ENCODE measurements at places on chromosomes 2 and 18.

DNA sequence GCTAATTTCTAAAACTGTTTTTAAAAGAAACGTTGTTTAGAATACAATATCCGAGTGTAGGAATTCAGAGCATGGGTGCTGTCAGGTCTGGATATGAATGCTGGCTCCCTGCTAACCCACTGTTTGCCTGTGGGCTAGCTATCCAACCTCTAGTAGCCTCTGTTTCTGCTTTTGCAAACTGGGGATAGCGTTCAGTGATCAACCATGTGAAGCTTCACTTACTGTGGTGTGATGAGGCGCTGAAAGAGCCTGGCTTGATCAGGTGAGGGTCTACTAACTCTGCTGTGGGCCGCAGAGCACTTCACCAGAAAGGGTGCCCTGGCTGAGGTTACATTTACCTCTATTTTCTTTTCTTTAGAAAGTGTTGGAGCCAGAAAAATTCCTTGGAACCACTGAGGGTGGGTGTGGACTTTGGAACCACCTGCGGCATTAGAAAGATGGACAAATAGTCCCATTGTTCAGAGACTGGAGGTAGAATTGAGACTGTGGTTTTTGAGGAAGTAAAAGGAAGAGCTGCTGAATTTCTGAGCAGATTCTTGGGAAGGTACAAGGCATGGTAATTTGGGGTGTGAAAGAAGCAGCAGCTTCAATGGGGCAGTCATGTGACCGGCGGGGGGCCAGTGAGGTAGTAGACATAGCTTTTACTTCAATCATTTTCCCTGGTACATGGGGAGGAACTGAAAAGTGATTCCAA lies 96.3 kb upstream of the CD302 start:
- DNase-seq, result no peak

DNA sequence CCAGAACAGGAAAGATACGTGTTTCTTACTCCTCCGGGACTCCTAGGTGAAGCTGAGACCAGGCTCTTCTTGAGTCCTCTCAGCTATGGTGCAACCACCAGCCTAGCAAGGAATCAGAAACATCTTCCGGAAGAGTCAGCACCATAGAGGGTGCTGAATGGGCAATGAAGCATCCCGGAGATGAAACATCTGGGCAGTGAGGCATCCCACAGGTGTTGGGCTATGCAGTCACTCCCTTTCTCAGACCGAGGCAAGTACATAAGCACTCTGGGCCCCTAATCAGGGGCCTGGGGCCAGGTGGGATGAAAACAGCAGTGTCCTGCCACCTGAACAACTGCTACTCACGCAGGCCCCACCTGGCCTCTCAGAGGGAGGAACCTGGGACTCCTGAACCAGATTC lies 1.4 kb upstream of the CAPN10 start:
- DNase-seq, result no peak

DNA sequence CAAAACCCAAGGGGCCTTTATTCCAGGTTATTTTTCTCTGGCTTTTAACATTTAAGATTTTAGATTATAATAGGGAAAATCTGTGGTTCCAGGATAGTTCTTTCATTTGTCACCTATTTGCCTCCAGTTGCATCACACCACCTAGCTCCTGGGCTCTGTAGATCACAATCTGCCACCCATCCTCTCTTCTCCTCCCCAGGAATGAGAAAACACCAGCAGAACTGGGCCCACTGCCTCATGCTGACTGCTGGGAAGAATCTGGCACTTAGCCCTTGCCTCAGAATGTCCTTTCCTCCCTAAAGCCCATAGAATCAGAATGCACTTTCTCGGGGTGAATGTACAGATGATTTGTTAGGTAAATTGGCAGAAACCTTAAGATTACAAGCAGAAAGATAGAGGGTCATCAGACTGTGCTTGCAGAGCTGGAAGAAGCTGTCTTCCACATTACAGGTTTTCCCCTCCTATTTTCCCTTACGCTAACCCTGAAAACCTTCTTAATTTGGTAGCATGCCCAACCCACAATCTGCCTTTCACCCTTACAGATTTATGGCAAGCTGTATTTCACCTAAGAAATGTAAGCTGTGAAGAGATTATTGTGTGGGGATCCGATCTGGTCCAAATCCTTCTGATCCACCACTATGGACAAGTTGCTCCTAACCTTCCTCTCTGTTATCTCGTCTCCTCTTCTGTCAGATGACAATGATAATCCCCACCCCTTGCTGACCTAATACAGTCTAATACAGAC lies 72.6 kb downstream of the LRRC30 start:
- peak; percentile 2 for DNase-seq

DNA sequence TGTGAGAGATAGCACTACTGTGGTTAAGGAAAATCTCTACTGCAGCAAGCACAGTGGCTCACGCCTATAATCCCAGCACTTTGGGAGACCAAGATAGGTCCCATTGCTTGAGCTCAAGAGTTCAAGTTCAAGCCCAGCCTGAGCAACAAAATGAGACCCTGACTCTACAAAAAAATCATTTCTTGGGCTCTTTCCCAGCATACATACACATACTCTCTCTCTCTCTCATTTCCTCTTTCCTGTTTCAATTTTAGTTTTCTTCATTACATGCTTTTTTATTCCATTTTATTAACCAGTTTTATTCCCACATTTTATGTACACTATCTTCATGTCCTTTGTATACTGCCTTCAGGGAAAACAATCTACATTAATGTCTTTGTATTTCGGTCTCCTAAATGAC lies 14.6 kb downstream of the WDR33 start:
- DNase-seq, result no peak

GRCh38 chr18:32732165-32732564 lies 40.7 kb downstream of the KLHL14 start:
- no peak for DNase-seq

DNA sequence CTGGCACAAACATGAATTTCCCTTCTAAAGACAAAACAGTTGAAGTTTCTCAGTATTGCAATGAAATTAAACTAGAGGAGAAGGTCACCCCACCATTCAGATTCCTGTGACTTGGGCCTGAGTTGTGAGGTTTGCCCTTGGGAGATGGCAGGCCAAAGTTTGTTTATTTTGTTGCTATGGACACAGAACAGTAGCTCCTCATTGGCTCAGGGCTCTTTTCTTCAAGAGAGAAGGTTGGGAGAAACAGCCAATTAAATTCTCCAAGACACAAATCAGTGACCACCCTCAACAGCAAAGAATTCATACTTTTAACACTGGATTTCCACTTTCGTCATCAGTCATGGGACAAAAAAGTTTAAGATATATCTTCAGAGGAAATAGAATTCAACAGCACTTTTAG lies at the start of gene FLACC1:
Gene FLACC1, minus strand, starts transcription at position 125 of the 400 bp plus-strand sequence. CDS start 5,941 bp downstream, outside the sequence.
- DNase-seq, result peak; percentile 88

DNA sequence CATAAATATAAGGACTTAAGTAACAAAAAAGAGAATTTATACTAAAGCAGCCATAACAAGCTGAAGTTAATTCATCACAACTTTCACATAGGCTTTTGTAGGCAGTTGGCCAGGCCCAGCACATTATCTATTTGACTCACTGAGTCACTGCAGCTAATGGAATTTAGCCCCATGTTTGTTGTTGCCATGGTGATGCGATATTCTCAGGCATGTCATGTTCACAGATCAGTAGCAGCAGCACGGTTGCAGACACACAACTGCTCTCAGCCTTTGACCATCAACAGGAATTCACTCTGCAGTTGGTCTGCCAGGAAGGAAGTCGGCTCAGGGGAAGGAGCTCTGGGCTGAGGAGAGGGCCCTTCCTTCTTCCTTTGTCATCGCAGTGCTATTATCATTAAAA lies 639.8 kb downstream of the TMEM182 start:
- DNase-seq, result peak; percentile 72

- no peak for DNase-seq
Measured at GRCh38 chr2:134642938-134643337, 75.9 kb downstream of the TMEM163 start.

DNA sequence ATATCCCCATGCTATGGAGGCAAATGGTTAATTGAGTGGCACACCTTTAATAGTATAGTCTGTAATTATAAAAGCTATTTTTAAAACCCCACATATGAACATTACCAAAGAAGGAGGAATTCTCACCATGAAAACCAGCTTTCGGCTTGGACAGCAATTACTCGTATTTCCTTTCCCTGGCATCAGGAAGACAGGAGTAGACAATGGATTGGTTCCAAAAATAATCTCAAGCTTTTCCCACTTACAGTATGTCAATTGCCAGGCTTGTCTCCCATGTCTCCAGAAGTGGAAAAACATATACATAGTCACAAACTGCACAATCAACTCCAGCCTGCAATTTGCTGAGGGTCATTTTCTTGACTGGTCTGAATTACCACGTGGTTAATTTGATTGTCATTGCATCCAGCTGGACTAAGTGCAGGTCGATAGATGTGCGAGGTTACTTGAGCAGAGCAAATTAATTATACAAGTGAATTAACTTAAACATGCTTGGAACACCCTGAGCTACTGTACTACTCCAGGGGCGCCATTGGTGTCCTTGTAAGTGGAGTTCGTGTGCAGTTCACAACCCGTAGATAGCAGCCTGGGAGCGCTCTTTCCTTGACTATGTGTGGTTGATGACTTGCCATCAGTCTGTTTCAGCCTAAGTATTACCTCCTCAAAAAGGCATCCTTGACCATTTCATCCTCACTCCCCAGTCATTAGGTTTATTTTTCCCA lies 124.3 kb upstream of the PELI1 start:
- peak; percentile 36 for DNase-seq

DNA sequence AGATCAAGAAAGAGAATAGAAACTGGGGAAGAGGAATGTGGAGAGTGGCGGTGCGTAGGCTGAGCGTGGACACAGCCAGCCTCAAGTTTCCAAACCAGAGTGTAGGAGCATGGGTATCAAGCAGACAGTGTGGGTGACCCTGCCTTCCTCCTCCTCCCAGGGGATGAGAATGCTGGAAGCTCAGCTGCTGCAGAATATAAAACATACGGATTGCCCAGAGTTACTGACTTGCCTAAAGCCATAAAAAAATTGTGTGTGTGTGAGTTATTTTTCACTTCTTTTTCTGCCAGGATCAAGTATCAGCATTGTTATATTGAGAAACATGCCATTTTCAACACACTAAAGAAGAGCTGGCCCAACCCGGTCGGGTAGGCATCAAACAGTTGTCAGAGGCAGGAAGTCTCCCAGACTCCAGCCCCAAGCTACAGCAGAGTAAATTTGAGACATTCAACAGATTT lies 333.3 kb upstream of the ACVR2A start:
- peak; percentile 26 for DNase-seq

- no peak for DNase-seq
Measured at GRCh38 chr18:10412933-10413332, 41.5 kb upstream of the APCDD1 start.

DNA sequence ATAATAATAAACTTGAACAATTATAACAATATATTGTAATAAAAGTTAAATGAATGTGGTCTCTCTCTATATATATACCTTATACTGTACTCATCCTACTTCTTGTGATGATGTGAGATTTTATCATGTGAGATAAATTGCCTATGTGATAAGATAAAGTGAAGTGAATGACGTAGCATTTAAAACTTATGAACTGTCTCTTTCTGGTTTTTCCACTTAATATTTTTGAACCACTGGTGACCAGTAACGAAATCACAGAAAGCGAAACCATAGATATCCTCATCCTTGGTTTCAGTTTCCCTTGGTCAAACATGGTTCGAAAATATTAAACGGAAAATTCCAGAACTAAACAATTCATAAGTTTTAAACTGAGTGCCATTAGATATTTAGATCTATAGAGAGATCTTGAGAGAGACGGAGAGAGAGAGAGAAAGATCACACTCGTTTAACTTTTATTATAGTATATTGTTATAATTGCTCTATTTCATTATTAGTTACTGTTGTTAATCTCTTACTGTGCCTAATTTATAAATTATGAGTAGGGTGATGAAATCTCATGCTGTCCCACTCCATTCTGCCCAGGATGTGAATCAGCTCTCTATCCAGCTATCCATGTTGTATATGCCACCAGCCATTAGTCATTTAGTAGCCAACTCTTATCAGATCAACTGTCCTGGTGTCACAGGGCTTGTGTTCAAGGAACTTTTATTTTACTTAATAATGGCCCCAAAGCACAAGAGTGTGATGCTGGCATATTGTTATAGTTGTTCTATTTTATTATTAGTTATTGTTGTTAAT lies 156.8 kb downstream of the THADA start:
- peak; percentile 51 for DNase-seq

DNA sequence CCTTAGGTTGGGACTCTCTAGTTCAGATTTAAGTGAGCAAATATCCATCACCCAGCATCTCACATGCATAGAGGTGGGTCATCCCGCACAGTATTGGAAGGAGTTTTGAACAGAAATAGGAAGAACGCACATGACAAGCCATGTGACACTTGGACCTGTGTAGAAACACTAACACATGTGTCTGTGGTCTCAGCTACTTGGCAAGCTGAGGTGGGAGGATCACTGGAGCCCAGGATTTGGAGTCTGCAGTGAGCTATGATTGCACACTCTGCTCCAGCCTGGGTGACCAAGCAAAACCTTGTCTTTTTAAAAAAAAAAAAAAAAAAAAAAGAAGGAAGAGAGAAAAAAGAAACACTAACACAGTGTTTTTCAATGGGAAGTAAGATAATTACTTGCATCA lies 5.4 kb upstream of the MTCL1 start:
- no peak for DNase-seq

DNA sequence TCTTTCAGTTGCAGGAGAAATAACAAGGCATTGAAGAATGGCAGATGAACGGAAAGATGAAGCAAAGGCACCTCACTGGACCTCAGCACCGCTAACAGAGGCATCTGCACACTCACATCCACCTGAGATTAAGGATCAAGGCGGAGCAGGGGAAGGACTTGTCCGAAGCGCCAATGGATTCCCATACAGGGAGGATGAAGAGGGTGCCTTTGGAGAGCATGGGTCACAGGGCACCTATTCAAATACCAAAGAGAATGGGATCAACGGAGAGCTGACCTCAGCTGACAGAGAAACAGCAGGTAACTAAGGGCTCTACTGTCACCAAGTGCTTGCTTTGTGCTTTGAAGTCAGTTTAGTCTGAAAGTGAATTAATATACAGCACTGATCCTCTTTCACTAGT lies 118.5 kb upstream of the UNC80 start:
- no peak for DNase-seq

GRCh38 chr2:88967844-88968243 lies 276.4 kb downstream of the RPIA start:
- DNase-seq, result no peak

DNA sequence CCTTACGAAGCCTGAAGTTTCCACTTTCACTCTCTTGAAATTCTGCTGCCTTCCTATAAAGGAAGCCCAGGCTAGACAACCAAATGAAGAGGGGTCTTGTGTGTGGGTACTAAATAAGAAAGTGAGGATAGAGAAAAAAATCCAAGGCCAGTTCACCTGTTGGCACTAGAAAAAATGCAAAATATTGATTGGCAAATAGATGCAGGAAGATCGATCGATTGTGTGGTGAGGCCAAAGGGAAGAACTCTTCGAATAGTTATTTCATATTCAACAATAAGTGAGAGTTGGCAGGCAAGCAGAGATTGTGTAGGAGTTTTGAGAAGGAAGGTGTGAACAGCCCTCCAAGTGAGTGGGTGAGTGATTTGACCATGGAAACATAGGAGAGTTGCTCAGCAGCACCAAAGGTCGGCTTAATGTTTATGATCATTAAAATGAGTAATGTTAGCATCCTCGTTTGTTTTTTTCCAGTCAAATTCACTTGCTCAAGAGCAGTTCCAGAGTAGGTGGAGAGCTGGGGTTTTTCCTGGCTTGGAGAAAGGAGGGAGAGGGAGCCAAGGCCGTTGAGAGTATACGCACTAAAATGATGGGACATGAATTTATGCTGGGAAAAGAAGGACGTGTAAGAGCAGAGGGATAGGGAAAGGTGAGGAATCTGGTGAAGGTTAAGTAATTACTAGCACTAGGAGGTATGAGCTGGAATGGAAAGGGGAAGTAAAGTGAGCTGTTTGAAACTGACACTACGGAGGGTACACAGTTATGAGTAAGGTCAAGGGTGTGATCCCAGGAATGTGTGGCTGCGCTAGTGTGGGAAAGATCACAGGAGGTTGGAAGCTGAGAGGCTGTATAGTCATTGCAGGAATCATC lies 1.1 kb upstream of the NAPG start:
- peak; percentile 14 for DNase-seq
